ENCODE measurements at places on chromosomes 11 and 22.

- no peak for DNase-seq
Observed at GRCh38 chr22:26619510-26619909, 1.7 kb upstream of the CRYBB1 start.

DNA sequence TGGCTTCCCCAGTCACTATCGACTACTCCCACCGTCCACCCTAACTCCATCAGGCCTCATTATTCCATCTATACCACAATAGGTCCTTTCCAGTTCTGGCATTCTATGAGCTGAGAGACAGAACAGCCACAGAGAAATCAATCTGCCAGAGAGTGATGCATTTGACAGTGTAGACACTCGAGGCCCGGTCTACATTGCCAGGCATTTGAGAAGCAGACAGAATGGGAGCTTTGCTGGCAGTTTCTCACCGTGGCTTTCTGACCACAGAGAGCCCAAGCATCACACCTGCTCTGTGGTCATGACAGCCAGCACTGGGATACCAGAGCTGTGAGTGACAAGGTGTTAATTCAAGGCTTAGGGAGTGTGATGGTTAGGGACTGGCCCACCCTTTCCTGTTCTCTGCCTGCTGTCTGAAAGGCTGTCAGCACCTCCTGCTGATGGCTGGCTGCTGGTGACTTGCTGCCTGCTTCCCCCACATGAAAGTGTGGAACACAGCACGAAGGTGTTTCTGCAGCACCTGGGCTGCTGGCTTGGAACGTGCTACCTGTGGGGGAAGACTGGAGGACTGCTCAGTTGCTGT is 137.8 kb downstream of the KIRREL3 start:
- DNase-seq, result no peak

DNA sequence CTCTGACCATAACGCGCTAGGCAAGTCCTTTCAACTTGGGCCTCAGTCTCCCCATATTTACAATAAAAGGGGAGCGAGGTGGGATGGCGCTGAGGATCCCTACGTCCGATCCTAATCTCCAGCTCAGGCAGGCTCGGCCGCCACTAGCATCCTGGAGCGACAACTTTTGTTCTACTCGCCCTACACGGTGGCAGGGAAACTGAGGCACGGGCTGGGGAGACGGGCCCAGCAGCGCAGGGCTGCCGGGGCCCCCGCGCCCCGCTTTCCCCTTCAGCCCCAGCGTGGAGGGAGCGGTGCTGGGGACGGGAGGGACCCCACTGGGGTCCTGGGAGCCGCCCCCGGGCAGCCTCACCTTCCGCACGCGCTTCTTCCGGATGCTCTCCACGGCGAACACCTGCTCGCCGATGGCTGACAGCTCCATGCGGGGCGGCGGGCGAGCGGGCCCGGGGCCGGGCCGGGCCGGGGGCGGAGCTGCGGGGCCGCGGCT is 413 bp downstream of the CBX7 start:
- DNase-seq, result no peak

DNA sequence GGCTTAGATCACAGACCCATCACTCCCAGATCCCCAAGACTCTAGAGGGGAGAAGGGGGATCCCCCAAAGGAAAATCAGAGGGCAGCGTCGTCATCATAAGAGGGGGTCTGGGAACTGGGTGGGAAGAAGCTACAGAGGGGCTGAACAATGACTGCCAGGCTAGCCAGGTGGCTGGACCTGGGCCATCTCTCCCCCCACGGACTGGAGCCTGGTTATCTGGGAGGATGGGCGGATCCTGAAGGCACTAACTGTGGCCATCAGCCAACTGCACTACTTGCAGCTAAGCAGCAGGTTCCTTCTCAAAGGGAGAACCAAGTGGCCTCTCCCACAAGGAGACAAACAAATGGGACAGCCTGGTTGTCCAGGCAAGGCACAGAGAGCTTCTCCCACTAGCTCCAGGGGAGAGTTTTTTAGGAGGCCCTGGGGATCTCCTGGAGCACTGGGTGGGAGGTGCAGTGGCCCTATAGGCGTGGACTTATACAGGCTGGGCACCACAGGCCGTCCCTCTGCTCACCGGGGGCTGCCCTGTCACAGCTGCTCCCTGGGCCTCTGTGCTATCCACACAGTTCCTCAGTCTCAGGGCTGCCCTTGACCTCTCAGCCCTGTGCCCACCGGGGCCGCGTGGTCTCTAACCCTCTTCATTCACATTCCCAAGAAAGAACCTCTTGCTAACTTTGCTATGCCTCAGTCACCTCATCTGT is 15.4 kb downstream of the P2RY6 start:
- DNase-seq, result no peak

GRCh38 chr22:45549762-45550378 is 47.2 kb downstream of the FBLN1 start:
- DNase-seq, result no peak

DNA sequence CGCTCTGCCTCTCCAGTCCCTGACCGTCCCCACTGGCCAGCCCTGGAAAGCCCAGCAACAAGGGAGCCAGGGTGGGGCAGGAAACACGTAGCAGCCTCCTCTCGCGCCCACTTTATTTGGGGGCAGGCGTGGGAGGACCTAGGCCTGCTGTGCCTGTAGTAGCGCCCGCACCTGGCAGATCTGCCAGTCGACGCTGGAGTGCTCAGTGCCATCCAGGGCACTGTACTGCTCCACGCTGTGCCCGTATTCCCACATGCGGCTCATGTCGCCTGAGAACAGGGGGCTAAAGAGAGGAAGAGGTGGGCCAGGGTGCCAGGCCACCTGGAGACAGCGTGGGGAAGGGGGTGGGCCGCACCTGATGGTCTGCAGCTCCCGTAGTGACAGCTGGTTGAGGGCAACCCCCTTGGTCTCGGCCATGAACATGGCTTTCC is 17.0 kb upstream of the DRICH1 start:
- DNase-seq, result no peak

DNA sequence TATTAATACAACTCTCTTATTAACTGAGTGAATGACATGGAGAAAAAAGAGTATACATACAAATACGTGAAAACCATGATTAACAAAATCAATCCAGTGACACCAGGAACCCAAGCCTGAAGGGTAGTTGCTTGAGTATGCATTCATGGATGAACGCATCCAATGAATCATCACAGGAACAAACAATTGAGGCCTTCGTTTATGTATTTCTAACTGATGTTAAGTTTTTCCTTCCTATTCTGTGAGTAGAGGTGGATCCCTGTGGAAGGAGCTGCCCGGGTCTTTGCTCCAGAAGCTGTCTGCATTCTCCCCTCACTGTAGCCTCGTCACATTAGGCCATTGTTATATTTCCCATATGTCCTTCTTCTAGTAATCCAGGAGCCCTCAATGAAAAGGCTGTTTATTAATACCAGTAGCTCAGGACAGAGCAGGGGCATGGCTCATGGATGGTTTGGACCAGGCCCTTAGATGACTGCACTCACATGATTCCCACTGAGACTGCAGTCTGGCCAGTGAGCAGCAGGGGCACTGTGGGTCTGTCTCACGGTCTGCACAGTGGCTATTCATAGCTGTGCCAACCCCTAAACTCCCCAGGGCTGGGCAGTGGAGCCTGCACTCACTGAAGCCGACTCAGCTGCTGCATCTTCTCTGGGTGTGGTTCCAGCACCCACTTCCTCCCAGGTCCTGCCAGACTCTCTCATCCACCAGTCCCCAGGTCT is 128.1 kb upstream of the TOP3B start:
- DNase-seq, result no peak

GRCh38 chr22:42648017-42648367 is 1.2 kb downstream of the CYB5R3 start:
- no peak for DNase-seq

GRCh38 chr11:42012271-42012670 is 552.8 kb upstream of the LRRC4C start:
- no peak for DNase-seq

DNA sequence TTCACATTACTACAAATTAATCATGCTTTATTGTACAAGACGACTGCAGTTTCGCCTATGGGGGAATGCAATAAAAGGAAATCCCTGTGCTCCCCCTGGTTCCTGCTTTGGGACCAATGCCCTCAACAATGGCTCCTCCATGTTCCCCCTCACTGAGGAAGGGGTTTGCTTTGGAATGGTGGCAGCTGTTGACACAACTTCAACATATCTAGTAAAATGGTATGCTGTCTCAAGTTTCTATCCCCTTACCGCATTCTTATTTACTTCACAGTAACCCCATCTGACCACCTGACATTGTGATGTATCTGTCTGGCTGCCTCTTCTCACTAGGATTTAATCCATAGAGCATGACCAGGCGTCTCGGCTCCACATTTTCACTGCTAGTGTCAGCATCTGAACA is 48.8 kb downstream of the PIWIL3 start:
- no peak for DNase-seq

DNA sequence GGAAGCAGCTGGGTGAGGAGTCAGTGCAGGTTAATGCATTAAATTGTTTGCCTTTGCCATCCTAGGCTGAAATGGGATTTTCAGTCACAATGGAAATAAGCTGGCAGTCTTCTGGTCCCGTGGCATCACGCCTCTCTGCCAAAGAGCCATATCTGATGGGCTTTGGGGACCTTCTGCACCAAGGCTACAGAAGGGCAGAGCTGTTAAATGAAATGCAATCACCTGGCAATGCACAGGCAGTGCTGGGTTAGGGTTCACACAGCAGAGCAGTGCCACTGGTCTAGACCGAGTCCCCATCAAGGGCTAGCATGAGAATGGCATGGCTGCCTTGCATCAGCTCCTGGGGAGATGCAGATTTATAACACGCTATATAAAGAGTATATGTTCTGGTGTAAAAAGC is 749.2 kb downstream of the NTM start:
- DNase-seq, result no peak

GRCh38 chr22:26906464-26906863 is 249.1 kb downstream of the MIAT start:
- no peak for DNase-seq

DNA sequence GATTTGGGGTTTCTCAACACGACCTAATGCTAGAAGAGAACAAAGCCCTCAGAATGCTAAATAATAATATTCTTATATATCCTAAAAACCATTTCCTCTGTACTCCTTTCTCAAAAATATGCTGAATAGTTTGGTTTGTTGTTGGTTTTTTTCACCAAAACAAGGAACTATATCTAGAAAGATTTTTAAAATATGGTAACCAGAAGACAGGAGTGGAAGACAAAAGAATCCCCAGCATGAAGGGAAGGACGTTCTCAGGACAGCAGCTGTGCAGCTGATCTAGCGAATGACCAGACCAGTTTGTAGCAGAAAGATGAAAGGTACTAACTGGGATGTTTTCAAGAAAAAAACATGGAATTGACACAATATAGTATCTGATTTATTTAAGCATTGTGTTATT is 19.3 kb downstream of the FEZ1 start:
- DNase-seq, result no peak

DNA sequence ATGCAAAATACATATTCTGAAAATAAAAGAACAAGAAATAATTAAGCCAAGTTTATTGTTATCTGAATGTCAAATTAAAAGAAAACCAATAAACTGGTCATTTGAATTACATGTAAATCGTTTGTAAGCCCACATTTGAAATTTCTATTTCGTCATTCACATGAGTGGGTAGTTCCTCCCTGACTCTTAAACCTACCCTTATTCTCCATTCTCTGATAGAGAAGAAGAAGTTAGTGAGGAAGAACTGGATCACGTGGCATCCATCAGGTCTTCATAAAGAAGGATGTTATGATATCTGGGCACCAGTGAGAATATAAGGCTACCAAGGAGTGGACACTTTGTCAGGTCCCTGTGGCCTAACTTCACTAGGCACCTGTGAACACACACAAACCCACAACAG is 328.1 kb downstream of the OPCML start:
- DNase-seq, result no peak

- no peak for DNase-seq
Observed at GRCh38 chr11:19698493-19699292, 13.9 kb upstream of the NAV2 start.

- DNase-seq, result no peak
Observed at GRCh38 chr11:118098996-118099837, 12.5 kb upstream of the SMIM35 start.

GRCh38 chr11:108148556-108148955 is 27.2 kb downstream of the ACAT1 start:
- DNase-seq, result no peak

DNA sequence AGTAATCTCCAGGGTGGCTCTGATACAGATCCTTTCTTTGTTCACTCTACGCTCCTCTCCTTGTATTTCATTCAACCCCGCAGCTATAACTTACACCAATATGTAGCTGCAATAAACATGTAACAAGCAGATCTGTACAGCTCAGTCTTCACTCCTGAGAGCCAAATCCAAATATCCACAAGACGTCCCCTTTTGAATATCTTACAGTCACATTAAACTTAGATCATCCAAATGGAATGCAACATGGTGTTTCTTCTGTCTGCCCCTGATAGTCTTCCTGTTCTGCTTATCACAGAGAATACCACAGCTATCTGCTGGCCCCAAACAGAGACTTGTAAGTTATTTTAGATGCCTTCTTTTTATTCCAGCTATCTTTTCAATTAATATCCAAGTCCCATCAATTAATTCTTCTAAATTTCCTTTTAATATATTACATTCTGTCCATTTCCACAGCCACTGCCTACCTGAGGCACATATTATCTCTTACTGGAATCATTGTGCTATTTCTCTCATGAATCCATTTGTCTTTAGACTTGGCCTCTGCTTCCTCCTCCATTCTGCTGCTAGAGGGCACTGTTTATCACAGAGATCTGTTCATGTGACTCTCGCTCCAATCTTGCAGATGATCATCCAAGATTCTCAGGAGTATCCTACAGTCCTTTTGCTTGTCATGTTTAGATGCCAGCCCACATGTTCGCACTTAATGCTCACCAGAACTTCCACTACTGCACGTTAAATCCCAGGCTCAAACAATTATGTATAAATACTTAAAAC is 908.6 kb downstream of the NTM start:
- DNase-seq, result no peak

DNA sequence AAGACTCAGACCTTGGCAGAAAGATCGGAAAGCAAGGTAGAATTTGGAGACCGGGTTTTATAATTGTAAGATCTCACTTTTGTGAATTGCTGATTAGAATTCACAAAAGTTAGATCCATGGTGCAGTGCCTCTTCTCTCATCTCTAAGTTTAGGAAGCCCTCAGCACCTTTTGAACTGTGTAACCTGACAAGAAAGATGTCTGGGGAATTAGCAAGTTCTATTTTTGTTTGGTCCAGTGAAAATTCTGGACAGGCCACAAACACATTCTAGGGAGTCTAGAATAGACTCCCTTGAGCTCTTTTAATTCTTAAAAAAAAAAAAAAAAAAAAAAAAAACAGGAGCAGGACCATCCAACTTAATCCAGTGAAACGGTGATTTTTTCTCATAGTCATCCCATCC is 66.1 kb downstream of the CECR2 start:
- DNase-seq, result no peak

All from stimulated activated CD8-positive, alpha-beta memory T cell treated with anti-CD3 and anti-CD28 coated beads, Interleukin-15, amount 100 ng/mL, for 1 hour (primary cell).